NCI-H526 treated with DMSO at 0.1 percent for 48 hours (cell line): ENCODE measurements at places on chromosomes 5 and 9.

DNA sequence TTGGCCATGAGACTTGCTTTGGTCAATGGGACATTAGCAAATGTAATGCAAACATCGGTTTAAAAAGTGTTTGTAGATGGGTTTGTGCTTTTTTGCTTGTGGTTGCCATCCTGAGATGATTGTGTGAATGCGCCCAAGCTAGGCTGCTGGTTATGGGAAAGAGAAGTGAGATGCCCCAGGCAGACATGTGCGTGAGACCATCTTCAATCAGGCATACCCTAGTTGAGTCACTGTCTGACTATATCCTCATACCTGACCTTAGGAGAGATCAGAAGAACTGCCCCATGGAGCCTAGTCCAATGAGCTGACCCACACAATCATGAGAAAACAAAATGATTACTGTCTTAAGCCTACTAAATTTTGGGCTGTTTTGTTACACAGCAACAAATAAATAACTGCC lies 36.8 kb upstream of the ZNF608 start:
- DNase-seq: no peak

DNA sequence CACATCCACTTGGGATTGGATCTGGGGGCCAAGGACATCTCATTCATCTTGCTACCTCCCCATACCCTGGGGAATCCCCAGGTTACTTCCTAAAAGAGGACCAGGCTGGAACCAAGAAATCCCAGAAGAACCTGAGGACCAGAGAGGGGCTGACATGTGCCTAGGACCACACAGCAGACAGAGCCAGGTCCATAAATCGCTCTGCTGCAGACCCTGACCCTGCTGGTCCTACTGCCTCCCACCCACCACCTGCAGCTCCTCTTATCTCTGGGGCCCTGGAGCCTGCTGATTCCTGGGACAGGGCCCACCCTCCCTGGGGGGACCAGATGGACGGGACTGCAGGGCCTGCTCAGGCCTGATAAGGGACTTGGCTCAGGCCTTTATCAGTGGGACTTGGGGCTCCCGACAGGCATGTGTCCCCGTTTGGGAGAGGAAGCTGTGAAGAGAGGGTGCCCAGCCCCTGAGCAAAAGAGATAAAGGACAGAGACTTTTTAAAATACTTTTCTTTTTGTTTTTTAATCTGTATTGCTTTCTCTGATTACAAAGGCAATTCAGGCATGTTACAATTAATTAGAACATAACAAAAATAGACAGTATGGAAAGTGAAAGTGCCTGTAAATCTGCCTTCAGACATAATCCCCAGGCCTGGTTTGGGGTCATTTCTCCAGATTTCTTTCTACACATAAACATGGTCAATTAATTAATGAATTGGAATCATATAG lies 101.3 kb upstream of the LARP1 start:
- DNase-seq: no peak

DNA sequence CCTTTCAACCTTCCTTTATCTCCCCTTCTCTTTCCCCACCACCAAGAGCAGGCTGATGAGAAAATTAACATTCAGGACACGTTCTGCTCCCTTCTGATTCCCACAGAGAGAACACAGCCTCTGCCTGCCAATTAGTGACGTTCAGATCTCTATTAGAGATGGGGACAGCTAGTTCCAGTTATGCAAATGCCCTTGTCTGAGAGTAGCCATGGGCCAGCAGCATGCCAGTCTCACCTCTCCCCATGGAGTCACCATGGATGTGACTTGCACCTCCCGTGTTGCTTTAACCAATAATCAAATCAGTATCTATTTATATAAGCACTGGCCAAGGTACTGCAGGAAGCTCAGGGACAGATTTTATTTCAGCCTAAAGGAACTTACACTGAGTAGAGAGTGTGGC lies 61.3 kb downstream of the KCNIP1 start:
- DNase-seq: peak; percentile 45

DNA sequence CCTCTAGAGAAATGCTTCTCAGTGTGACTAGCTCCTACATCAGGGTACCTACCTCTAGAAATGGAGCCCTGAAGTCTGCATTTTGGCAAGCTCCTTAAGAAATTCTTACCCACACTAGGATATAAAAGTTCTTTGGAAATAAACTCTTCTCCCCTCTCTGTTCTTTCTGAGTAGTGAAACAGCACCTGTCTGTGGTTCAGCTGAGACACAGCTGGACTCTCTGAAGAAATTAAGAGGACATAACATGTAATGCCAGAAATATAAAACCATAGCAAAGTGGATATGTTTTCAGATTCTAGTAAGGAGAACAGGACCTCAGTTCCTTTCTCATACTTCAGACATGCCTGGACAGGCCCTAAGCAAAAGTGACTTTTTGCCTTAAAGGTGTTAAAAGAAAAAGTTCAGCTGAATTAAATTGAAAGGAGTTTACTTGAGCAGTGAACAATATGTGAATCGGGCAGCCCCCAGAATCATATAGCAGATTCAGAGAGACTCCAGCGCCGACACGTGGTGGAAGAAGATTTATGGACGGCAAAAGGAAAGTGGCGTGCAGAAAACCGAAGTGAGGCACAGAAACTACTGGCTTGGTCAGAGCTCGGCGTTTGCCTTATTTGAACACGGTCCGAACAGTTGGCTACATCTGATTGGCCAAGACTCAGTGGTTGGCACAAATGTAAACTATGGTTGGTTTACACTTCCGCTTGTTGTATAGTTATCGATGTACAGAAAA lies 64.5 kb downstream of the PRKACG start:
- no peak for DNase-seq

DNA sequence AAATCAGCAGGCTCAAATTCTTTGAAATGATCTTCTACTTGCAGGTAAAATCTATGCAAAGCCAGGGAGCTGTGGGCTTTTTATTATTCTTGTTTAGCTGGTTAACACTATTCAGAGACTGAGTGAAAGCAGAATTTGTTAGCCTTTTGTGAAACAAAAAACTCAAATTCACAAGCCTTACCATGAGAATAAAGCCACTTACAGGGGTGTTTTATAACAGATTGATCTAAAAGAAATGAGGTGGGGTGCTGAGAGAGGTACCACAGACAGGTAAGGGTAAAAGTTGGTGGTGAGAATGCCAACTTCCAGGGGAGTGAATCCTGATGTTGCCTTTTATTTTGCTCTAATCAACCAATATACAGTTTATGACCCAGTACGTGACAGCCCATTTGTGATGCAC lies 1585.6 kb downstream of the EFNA5 start:
- DNase-seq: no peak

DNA sequence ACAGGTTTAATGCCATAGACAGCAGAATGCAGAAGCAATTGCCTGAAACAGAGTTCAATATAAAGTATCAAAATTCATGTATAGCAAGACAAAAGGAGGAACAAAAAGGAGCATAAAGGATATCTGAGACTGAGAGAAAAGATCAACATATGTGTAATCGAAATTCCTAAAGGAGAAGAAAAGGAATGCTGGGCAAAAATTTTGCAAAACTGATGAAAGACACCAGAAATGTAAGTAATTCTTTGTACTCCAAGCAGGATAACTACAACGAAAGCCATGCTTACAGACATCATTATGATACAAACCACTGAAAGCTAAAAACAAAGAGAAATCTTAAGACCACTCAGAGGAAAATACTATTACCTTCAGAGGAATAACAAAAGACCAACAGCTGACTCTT lies 72.8 kb upstream of the MTAP start:
- no peak for DNase-seq

GRCh38 chr5:169472544-169472943 lies 111.0 kb upstream of the SPDL1 start:
- DNase-seq: no peak

DNA sequence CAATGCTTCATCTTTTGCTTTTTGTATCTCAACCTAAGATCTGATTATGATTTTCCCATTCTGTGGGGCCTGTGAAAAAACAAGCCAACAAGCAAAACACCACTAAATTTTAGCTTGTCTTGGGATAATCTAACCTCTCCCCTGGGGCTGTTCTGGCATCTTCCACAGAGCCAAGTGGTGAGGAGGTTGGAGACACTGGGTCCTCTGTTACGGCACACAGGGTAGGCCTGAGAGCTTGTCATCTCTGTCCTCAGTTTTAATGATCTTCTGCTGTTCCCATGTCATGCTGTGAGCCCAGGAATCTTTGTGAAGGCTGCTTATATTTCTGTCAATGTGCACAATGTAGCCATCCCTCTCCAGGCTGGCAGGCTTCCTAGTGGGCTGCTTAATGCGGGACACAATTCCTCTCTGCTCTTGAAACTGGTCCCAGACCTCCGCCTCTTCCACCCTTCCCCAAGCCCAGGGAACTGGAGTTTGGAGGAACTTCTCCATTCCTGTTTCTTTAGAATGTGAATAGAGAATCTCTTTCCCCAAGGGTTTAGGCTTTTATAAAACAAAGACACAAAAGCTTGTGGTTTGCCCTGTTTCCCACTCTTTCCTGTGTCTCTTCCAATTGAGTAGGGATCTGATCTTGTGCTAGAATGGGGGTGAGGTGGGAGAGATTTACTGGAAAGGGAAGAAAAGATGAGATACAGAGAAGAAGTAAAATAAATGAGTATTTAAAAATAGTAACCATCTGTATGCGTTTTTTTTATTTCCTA lies 30.9 kb upstream of the SEMA6A start:
- no peak for DNase-seq

- DNase-seq: peak; percentile 26
Observed at GRCh38 chr9:31119890-31120454, 1264.5 kb upstream of the ACO1 start.

DNA sequence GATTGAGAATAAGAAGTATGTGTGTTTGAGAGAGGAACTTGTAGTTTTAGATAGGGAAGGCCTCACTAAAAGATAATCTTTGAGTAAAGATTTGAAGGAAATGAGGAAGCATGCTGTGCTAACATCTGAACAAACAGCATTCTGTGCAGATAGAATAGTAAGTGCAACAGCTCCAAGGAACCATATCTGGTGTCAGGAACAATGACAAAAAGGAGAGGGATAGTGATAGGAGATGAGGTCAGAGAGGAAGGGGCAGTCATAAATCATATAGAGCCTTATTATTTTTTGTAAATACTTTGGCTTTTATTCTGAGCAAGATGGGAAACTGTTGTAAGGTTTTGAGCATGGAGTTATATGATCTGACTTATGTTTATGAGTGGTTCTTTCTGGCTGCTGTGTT lies 3.8 kb downstream of the MRPL22 start:
- DNase-seq: no peak

DNA sequence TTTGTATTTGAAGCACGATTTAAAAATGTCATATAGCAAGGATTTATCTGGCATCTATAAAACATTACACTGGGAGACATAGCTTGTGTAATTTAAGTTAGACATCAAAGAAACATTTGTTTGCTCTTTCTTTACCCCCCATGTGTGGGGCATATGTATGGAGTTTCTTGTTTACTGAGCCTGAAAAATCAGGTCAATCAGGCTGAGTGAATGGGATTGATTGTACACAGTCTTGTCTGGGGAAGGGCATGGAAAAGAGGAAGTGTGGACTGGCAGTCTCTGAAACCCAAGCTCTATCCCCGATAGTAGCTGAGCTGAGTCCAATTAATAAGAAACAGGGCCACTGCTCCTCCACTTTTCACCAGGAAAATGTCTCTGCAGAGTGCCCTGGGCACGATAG lies 49.4 kb downstream of the SLC46A2 start:
- no peak for DNase-seq

- no peak for DNase-seq
Observed at GRCh38 chr9:36187414-36187813, 3.3 kb upstream of the CLTA start.

DNA sequence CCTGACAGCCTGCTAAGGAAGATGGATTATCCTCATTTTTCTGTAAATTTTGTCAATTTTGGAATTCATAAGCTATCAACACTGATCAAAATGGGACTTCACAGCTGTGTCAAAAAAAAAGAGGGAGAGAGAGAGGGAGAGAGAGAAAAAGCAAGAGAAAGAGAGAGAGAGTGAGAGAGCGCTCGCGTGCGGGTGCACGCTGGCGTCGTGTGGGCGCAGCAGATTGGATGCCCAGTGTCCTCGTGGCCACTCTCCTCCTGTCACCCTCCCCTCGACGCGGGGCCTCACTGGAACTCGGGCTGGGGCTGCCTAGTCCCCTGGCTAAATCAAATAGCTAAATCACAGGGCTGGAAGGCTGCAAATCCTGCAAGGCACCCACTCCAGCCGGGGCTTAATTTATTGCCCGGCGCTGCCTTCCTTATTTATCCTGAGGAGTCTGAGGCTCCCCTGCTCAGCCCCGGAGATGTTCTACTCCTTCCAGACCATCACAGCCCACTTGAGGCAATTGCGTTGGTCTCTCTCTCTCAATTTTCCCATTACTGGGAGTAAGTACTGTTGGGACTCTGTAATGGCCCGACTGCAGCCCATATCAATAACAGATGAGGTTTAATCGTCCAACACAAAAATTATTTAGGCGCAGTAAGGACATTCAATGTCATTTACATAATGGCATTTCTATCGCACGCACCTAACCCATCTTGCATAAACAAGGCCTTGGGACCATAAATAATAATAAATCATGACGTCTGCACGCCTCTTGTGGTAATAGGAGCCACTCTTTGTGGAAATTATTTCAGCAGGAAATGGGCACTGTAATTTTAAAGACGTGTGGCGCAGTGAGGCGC lies 94.2 kb downstream of the PAX5 start:
- no peak for DNase-seq

DNA sequence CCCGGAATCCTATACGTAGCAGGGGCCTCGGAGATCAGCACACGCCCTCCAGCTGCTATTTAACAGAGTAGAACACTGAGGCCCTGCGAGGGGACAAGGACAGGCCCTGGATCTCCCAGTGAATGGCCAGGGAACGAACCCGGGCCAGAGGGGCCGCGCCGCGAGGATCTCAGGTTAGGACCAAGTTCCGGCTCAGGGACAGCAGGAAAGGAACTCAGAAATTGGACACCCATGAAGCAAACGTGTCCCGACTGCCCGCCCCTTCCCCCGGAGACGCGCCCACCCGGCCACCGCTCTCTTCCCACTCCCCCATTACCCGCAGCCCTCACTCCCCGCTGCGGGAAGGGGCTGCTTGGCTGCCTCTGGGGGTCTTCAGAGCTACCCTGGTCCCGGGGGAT lies 1.0 kb upstream of the FOXE1 start:
- no peak for DNase-seq

GRCh38 chr9:14031810-14032209 lies 282.1 kb downstream of the NFIB start:
- DNase-seq: no peak

DNA sequence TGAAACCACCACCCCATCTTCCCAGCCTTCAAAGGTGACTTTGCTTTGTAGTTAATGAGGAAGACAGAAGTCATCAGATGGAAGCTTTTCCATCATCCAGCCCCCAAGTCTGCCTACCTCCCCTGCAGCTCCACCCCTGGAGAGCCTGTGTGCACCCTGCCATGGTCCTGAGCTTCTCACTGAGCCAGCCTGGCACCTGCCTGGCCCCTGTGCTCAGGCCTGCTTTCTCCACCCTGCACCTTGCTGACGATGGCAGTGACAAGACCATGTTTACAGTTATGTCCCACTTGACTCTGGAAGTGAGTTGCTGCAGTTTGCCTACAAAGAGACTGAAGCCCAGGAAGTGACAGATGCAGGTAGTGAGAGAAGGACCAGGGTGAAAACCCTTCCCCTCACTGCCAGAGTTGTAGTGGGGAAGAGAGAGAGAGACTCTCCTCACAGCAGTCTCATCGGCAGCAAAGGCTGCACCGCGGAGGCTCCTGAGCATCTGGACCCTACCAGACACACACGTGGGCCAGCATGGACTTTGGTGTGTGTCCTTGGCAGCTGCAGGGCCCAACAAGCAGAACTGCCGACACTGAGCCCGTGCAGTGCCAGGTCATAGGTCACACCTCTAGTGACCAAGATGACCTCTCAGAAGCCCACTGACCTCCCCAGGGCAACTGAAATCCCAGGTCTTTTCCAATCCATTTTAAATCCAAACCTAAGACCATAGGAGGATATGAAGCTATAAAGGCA lies 107.1 kb downstream of the CACNA1B start:
- DNase-seq: no peak
